ENCODE measurements at places on chromosomes 12 and 14.

- no peak for DNase-seq
Measured at GRCh38 chr14:74407801-74408154, 18.2 kb downstream of the SYNDIG1L start.

- no peak for DNase-seq
Measured at GRCh38 chr14:93994919-93995682, 2.0 kb upstream of the CCDC197 start.

DNA sequence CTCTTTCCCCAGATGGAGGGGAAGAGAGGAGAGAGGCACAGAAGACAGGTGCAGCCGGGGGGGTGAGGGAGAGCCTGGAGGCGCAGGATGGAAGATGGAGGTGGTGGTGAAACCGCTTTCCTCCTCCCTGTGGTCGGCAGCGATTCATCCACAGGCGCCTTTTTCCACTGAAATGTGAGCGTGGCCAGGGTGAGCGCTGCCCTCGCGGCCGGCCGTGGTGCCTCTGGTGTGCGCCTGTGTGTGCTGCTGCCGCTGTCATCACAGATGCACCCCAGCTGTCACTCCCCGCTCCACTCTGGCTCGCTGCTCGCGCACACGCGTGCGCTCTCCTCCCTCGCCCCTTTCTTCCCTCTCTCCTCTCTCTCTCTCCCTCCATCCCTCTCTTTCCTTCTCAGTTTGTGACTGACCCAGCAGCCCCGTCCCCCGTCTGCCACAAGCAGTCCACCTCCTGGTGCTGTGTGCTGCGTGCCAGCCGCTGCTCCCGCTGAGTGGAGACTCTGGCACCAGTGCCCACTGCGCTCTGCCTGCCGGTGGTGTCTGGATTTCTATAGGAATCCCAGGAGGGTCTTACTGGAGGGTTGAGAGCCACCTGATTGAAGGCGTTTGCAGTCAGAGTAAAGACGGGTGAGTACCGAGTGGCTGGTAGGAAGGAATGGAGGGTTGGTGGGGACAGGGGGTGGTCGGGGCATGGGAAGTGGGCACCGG lies at the start of gene LRTM2:
LRTM2 (plus strand) TSS at position 375 of the 705 bp plus-strand sequence. CDS start 7,584 bp downstream, outside the sequence.
- no peak for DNase-seq

- DNase-seq: no peak
Measured at GRCh38 chr12:106722837-106723236, 51.6 kb upstream of the RIC8B start.

DNA sequence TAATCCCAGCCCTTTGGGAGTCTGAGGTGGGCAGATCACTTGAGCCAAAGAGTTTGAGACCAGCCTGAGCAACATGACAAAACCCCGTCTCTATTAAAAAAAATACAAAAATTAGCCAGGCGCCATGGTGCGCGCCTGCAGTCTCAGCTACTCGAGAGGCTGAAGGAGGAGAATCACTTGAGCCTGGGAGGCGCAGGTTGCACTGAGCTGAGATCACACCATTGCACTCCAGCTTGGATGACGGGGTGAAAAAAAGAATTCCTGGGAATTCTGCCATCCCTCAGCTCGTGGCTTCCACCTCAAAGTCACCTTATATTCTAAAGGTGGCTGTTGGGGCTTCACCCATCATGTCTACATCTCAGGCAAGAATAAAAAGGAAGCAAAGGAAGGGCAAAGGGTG lies 12.9 kb downstream of the BCL2L14 start:
- DNase-seq: no peak

DNA sequence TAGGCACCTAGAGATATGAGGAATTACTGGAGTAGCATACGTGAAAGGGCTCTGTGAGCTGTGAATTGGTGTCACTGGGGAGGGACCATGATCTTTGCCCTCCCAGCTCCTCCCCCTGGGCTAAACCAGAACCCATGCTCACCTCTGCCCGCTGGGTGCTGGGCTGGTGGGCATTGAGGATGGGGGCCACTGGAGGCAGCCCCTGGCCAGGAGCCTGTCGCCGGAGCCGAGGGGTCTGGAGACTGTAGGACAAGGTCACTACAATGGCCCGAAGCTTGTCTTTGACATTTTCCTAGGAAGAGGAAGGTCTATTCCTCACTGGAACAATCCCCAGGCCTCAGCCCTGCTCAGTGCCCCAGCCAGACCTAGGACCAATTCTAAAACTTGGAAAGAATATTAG lies 11.6 kb downstream of the ITGA7 start:
- DNase-seq: no peak

GRCh38 chr12:100229876-100230275 lies 29.3 kb downstream of the ACTR6 start:
- DNase-seq: no peak

DNA sequence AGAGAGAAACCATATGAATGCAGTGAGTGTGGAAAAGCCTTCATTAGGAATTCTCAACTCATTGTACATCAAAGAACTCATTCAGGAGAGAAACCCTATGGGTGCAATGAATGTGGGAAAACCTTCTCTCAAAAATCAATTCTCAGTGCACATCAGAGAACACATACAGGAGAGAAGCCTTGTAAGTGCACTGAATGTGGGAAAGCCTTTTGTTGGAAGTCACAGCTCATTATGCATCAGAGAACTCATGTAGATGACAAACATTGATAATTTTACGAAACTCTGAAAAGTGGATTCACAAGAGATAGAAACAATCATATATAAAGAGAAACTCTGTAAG lies 22.9 kb downstream of the ZNF268 start:
- no peak for DNase-seq

GRCh38 chr12:67220065-67220464 lies 49.1 kb upstream of the CAND1 start:
- no peak for DNase-seq

DNA sequence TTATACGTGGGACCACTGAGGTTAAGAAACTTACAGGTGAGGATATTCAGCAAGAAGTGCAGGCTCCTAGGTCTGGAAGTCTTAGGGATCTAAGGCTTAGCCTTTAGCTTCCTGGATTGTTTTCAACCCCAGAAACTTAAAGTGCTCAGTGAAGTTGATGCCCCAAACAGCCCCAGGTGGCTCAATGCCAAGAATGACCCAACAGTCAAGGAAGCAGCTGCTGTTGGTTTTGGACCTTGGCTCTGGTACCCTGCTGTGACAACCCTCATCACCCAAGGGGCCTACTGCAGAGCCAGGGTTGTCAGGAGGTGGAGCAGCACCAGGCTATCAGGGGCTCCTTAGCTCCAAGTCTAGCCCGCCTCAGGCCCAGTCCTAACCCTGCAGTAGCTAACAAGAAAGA lies 36.8 kb downstream of the VDR start:
- DNase-seq: no peak

- DNase-seq: no peak
Measured at GRCh38 chr14:72573725-72574417, 320.0 kb downstream of the DPF3 start.

DNA sequence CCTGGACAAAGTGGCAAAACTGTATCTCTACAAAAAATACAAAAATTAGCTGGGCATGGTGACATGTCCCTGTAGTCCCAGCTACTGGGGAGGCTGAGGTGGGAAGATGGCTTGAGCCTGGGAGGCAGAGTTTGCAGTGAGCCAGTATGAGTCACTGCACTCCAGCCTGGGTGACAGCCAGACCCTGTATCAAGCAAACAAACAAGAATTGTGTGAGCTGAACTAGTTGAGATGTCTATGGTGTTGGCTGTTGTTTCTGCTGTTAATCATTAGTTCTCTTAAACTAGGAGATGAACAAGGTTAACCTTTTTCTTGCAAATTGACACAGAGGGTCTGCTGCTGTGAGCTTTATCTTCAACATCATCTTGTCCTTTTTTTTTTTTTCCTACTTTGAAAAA lies 23.6 kb downstream of the RASSF3 start:
- no peak for DNase-seq

- no peak for DNase-seq
Measured at GRCh38 chr12:34301251-34302130, 279.2 kb downstream of the ALG10 start.

GRCh38 chr14:104445086-104445485 lies 134.5 kb upstream of the C14orf180 start:
- no peak for DNase-seq

DNA sequence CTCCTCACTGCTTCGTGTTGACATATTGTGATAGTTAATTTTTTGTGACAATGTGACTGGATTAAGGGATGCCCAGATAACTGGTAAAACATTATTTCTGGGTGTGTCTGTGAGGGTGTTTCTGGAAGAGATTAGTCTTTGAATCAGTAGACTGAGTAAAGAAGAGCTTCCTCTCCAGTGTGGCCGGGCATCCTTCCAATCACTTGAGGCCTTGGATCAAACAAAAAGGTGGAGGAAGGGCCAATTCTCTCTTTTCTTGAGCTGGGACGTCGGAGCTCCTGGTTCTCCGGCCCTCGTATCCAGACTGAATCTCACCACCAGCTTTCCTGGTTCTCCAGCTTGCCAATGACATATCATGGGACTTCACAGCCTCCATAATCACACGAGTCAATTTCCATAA lies 240.4 kb downstream of the CHST11 start:
- no peak for DNase-seq

DNA sequence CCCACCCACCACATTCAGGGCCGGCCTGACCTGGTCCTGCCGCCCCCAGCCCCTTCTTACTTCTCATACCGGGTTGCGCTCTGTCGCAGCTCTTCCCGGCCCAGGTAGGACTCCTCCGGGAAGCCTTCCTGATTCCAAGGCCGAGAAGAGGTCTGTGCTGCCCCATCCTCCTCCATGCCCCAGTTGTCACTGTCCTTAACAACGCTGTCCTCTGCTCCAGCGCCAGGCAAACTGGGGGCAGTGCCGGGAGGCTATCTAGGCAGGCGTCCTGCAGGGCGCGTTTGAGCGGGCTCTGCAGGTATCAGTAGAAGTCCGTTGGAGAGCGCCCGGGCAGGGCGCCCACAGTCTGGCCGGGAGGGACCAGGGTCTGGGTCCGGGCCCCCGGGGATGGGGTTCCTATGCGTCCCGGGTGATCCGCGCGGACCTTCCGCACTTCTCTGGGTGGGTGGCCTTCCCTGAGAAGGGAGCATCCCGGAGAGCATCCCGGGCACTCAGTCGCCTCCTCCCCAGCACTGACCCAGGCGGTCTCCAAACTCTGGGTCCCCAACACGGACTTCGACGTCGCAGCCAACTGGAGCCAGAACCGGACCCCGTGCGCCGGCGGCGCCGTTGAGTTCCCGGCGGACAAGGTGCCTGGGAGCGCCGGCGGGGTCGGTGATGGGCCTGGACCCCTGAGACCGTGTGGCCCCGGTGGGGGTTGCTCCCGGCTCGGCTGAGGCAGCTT lies 900 bp downstream of the AMN start:
- no peak for DNase-seq

GRCh38 chr12:6201213-6201608 lies 1.0 kb downstream of the CD9 start:
- no peak for DNase-seq

- DNase-seq: no peak
Measured at GRCh38 chr14:90276646-90277367, 20.5 kb downstream of the PSMC1 start.

Data from NCI-H1930 (cell line).